ENCODE measurements at places on chromosomes 12 and 14.

DNA sequence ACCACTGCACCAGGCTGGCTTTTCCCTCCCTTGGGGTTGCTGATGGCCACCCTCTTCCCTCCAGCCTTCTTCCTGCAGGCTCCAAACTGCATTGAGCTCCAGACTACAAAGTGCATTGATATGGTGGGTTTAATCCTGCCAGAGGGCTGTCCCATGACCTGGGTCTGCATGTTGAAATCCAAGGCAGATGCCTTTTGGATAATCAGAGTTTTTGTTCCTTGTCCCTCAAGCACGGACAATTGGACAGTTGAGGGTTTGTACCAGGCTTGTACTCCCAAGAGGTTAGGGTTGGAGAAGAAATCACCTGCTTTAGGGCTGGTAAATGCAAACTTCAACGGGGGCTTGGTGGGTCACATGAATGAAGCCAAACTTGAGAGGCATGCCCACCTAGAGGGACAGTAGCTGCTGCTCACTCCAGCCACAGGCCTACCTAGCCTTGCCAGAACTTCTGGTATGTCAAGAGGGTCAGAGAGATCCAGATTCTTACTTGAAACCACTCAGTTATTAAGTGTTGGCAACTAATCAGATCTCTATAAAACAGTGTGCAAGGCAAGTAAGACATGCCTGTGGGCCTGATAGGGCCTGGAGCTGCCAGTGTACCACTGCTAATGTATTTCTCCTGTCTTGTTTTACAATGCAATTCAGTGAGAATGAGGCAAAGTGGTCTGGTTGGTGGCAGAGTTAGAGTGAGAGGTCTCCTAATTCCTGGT lies 21.7 kb upstream of the KRT83 start:
- DNase-seq = no peak

DNA sequence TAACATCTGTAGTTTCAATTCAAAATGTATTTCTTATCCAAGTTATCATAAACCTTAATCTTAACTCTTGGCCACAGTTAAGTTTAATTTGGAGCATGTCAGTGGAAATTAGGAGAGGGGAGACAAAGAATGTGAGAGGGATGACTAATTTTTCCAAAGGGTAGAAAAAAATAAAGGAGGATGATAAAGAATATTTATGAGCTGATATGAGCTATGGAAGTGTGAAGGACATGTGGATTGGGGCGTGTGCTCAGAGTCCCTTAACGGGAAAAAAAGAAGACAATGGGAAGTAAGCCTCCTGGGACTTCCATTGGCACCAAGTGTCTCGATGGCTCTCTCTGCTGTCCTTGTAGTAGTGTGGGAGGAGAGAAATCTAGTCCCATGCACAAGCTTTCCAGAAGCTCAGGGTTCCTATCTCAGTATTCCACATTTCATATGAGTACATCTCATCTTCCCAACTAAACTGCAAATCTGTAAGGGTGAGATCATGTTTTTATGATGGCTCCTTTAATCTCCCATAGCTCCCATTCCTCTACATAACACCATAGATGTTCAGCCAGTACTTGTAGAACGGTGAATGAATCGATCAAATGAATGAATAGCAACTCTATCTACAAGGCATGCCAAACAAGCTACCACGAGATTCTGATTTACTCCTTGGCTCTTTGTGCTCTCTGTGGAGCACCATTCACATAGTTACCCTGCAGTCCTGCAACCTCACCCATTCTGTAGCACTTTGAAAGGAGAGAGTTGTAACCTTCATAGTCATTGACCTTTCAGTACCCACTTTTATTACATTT lies 27.4 kb downstream of the BCL2L14 start:
- no peak for DNase-seq

DNA sequence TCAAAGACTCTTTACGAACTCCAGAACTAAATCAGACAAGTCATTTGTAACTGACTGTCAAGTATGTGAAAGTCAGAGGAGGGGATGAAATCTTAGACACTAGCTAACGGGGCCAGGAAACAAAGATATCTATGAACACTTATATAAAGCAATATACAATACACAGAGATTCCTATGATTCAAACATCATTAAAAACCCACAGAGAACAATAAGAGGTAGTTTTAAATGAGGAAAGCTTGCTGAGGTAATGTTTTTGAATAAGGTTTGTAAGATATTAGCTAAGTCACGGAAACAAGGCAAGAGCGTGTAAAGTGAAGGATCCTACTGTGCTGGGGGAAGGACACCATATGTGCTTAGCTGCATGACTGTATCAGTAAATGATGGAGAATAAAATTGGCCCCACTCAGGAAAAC lies 36.7 kb downstream of the SAV1 start:
- no peak for DNase-seq

- no peak for DNase-seq
Observed at GRCh38 chr12:117457189-117457588, 95.8 kb upstream of the NOS1 start.

DNA sequence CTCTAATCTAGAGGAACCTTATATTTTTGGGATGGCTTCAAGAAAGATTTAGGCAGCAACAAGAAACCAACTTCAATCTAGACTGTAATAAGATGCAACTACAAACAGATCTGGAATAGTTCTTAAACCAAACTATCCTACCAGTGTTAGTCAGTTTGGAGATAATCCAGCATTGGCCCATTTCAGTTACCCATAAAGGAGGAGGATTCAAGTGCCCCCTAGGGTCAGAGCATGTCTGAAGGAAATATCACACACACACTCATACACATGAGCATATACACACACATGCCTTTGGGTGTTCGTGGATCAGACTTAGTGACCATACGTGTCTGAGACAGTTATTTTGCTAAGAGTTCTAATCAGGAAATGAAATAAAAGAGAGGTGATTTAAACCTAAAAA lies 261.2 kb downstream of the ADAMTS20 start:
- DNase-seq = no peak

DNA sequence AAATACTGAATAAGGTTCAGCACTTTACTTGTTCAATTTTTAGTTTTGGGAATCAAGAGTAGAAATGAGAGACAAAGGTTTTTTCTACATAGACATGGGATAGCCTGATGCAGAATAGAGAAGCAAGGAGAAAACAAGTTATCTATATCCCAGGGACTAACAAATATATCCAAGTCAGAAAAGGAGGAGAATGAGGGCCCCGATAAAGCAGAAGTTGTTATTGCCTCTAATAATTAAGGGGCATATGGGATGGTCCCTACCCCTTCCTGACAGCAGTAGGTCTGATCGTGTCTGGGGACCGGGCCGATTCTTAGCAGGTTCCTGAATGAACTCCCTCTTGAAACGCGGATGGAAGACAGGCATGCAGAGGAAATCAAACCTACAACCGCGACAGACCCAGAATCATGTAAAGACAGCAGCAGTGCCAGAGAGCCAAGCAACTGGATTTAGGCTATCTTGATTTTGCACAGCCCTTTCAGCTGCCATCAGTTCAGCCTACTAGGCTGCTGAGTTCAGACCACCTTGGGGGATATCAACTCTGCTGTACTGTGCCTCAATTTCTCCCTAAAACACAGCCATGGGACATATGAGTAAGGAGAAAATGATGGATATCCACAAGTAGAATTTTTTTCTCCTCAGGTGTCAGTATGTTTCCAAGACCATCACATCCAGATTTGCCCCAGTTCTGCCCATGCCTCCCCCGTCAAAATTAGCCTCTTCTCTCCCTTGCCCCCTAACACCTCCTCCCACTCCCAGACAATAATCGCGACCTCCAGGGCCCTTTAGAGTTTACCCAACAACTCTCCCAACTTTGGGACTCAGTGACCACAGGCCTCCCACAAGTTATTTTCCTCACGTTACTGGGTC lies 706 bp downstream of the PRMT5 start:
- DNase-seq = no peak

DNA sequence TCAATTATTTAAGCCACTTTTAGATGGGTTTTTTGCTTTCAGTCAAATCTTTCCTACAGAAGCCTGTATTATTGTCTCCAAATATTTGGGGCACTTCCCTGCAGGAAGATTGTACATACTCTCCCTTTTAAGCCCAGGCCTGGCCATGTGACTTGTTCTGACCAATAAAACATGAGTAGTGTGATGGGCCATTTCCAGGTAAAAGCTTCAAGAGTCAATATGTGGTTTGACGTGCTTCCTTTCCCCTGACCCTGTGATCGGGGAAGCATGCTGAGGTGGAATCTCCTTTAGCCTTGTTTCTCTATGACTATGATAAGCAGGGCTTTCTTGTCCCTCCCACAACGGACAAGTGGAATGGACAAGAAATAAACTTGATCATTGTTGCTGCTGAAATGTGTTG lies 14.2 kb upstream of the NIN start:
- DNase-seq = no peak

DNA sequence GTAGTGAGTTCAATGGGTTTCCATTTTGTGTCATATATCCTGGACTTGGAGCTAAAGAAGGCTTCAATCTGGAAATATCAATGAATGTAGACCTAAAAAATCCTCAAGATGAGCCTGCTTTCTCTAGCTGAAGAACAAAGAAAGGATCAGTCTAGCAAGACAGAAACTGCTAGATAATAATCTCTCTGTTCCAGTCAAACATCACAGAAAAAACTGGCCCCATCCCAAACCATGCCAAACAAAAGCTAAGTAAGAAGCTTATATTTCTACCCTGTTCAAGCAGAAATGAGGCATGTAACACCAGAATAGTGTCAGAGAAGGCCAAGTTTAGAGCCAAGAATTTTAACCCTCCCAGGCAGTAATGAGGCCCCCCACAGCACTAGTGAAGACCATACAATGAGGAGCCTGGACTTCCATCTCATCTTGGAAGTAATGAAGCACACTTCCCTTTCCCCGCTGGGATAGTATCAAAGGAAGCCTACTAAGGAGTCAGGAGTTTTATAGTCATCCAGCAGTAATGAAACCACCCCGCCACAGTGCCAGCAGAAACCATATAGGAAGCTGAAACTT lies 95.8 kb downstream of the NELL2 start:
- no peak for DNase-seq

DNA sequence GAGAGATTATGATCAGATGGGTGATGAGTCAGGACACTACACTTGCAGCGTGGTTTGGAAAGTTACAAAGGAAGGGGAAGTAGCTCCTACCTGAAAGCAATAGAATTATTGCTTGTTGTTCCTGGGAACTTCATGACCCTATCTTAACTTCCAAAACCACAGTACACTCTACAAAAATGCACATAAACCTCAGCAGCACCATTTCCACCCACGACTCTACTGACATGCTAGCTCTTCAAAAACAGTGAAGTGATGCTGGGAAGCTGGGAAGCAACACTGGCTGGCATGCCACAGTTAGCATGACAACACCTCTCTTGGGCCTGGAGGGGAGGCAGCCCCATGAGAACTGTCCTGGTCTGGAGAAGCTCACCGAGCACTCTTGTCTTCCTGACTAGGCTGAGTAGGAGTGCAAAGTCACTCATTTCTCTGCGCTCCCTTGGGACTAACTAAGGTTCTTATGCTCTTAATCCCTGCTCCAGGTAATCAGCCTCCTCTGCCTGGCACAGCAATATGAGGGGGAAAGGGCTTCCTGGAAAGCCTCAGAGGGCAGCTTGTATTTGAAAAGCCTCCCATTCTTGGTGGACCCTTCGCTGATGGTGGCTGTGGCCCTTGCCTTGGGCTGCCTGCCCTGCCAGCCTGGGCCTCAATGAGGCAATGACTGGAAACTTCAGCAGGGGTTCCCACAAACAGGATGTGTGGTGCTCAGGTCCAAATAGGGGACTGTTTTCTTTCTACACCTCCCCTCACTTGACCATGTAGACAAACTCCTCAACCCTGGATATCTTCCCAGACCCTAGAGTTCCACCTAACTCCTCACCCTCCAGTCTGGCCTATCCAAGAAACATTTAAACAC lies 1.2 kb downstream of the KRT3 start:
- DNase-seq = no peak

DNA sequence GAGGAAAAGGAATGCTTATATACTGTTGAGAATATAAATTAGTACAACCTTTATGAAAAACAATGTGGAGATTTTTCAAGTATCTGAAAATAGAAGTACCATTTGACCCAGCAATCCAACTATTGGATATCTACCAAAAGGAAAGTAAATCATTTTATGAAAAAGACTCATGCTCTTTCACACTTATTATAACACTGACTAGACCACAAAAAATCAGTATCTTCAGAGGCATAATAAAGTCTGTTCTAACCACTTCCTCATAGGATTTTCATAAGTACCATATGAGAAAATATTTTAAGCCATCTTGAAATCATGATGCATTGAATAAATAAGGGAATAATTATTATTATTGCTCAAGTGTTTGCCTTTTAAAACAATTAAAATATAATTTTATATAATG lies 90.8 kb downstream of the SLCO1B1 start:
- DNase-seq = no peak

- no peak for DNase-seq
Observed at GRCh38 chr12:6295094-6295811, 15.2 kb upstream of the PLEKHG6 start.

GRCh38 chr12:48934312-48934706 lies 9.0 kb upstream of the FKBP11 start:
- DNase-seq = no peak

DNA sequence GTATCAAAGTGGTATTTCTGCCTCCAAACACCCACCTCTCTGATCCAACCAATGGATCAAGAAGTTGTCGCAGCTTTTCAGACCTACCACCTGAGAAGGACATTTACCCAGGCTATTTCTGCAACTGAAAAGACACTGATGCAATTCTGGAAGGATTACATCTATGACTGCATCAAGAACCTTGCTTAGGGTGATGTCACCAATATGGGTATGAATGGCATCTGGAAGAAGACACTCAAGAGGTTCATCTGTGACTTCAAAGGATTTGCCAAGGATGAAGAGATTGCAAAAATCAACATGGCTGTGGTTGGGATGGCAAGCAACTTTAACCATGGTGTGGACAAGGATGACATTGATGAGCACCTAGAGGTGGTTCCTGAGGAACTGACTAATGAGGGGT lies 154.2 kb downstream of the PCNX1 start:
- DNase-seq = no peak

DNA sequence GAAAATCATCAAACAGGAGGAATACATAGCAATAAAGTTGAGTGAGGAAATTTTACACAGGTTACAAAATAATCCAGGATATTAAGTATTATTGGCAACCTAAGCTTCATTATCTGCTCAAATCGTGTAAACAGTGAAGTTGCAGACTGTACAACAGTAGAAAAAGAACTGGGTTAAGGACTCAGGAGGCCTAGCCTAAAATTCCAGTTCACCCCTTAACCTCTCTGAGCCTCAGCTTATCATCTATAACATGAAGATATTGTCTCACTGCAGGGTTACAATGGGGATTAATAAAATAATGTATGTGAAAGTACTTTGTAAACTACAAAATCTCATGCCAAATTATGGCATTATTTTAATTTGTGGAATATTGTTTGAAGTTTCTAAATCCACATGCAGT lies 26.0 kb downstream of the DDHD1 start:
- no peak for DNase-seq

- no peak for DNase-seq
Observed at GRCh38 chr12:58285551-58285950, 344.2 kb downstream of the ATP23 start.

- no peak for DNase-seq
Observed at GRCh38 chr12:121523741-121524140, 57.1 kb downstream of the KDM2B start.

DNA sequence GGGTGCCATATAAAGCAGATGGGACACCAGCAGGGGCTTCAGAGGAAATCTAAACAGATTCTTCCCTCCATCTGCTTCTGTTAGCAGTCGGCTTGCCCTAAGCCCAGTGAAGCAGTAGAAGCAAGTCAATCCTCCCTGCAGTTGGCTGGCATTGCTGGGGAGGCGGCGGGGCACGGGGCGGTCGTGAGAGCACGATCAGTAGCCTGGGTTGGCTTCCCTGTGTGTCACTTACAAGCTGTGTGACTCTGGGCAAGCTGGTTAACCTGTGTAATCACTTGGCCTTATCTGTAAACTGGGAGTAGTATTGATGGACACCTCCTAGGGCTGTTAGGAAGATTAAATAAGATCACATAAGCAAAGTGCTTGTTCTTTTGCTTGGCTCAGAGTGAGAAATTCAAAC lies 19.4 kb downstream of the MYRFL start:
- no peak for DNase-seq
